ENCODE measurements at places on chromosomes 1 and 21.

DNA sequence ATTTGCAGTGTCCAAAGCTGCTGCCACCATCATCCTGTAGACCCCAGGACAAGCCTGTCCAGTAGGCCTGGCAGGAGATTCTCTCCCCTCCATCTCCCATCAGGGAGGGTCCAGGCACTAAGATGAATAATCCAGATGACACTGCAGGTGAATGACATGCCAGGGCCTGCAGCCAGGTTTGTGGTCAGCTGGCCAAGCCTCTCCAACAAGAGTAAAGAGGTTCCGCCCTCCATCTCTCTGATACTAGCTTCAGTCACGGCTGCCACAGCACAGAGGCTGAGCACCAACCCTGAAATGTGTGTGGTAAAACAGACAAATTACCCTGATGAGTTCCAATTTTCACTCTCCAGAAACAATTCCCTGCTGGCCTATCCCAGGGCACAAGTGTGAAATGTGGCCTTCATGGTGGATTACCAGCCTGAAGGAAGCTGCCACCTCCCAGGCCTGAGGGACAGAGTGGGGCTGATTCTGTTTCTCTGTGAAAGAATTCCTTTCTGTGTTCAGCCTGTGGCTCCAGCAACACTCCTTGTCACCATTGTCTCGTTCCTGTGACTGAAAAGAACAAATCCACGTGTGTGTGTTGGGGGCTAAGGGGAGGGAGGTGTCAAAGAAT lies 19.9 kb upstream of the LHX4 start:
- DNase-seq = peak; percentile 25

DNA sequence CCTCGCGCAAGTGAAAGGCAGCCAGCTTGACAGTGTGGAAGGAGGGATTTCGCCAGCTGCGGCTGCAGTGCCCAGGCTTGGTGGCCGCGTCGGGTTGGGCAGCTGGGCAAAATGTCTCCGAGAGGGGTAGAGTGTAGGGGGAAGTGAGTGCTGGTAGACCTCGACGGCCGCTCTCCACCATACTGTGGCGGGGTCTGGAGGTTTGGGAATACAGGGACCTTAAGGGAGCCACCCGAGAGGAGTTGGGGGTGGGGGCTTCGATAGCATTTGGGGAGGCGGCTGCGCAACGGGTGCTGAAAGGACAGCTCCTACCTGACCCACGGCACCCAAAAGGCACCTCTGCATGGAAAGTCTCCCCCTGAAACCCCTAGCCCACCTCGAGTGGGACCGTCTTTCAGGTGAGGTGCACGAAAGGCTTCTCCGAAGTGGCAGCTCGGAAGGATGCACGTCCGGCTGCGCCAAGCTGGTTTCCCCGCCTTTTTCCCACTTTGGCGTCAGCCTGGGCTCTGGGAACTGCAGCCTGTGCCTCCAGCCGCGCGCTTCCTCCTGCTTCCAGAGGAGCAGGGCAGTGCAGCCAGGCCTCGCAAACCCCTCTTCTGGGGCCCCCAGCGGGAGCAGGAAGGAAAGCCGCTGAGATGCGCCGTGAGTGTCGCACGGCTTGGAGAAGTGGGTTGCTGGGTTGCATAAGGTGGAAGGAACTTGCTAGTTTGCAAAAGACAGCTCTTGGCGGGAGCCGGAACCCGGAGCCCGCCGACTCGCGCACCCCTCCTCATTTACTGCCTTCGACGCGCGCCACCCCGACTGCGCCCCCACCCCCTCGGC lies 531 bp upstream of the HMGN2 start:
- peak; percentile 86 for DNase-seq

GRCh38 chr1:42966688-42967612 lies 8.3 kb upstream of the SLC2A1 start:
- peak; percentile 98 for DNase-seq

DNA sequence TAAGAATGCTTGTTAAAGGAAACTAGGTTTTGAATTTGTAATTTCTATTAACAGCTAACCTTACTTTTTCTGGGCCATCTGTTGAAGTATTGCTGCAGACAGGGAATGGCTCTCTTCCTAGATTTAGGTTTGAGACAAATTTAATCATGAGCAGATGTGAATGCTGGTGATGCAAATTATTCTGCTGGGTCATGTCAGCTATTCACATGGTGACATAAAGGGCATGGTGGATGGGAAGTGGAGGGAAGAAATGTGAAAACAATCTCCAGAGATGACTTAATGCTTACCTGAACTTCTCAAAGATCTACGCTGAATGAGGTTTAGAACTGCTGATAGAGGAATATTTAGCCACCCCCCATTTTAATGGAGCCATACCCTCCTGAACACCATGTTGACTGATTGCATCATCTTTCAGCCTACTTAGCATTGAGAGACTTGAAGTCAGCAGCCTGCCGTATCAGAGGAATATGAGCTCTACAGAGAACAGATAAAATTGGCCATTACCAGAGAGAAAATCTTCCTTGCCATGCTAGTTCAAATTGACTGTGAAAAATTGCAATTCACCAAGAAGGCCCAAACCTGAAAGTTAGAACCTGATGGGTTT lies 138.8 kb downstream of the HHAT start:
- DNase-seq = no peak

- peak; percentile 53 for DNase-seq
Measured at GRCh38 chr1:244989813-244990212, 125.5 kb upstream of the HNRNPU start.

GRCh38 chr1:225520587-225521227 lies 92.9 kb upstream of the LBR start:
- no peak for DNase-seq
